ENCODE measurements at places on chromosomes 3 and 15.

GRCh38 chr15:51377038-51377786 lies 35.8 kb downstream of the GLDN start:
- no peak for DNase-seq

DNA sequence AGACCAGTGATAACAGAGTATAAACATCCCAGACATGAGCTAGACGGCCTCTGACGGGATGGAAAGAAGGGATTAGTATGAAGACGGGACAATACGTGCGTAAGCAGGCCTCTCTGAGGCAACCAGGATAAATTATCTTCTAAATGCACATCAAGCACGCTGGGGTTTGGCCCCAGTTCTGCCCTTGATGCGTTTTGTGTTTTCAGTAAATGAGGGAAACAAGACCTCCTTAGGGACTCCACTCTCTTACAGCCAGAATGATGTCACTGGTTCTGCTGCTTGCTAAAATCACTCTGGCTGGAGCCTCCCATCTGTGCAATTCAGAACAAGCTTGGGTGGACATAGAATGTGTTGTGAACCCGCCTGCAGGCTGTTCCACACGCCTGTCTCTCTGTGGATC lies 156.0 kb upstream of the MCTP2 start:
- no peak for DNase-seq

DNA sequence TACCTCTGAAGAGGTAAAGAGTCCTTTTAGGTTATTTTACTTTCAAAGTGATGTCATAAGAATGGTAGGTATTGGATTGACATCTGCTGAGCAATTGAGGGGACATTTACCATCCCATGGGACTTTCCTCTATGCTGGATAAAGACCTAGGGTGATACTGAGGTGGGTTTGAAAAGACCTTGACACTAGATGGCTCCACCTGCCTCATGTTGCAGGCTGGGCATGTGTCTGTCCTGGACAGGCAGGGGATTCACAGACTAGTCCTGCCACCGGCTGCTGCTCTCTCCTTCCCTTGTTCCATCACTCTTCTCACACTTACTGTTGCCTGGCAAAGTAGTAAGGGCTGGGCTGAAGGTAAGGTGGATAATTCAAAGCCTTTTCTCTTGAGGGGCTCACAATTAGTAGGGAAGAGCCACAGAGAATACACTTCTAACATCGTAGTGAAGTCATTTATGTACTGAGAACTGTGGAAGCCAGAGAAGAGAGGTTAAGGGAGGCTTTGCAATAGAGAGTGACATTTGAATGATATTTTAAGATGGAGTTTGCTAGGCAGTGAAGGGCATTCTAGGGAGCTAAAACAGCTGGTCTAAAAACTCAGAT lies 27.7 kb downstream of the TRAK1 start:
- DNase-seq = peak; percentile 30

GRCh38 chr3:189237526-189237925 lies 65.8 kb downstream of the TPRG1 start:
- DNase-seq = no peak

- DNase-seq = no peak
These were observed 424.6 kb upstream of the GBE1 start for GRCh38 chr3:82186017-82186416.

DNA sequence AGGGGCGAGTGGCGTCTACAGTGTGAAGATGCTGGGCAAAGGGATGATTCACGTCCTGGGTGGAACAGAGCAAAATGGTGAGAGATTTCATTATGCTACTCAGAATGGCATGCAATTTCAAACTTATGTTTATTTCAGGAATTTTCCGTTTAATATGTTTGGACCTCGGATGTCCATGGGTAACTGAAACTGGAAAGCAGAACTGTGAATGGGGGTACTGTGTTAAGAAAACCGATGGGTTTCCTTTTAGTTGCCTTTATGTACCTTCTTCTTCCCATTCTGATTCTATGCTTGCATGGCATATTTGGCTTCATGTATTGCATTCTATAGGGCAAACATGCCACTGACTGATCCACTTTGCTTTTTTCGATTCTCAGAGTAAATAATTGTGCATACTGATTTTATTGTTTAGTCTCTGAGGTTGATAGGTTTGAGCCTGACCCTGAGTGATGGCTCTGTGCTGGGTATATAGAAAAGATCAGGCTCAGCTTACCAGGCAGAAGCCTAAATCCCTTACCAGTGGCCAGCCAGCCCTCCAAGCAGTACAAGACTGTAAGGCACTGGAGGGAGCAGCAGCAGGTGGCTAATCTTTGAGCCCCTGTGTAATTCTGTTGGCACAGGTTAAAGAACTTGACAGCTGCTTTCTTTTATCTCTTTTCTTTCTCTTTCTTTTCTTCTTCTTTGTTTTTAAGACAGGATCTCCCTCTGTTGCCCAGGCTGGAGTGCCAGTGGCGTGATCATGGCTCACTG lies 4.5 kb downstream of the QTRT2 start:
- no peak for DNase-seq

DNA sequence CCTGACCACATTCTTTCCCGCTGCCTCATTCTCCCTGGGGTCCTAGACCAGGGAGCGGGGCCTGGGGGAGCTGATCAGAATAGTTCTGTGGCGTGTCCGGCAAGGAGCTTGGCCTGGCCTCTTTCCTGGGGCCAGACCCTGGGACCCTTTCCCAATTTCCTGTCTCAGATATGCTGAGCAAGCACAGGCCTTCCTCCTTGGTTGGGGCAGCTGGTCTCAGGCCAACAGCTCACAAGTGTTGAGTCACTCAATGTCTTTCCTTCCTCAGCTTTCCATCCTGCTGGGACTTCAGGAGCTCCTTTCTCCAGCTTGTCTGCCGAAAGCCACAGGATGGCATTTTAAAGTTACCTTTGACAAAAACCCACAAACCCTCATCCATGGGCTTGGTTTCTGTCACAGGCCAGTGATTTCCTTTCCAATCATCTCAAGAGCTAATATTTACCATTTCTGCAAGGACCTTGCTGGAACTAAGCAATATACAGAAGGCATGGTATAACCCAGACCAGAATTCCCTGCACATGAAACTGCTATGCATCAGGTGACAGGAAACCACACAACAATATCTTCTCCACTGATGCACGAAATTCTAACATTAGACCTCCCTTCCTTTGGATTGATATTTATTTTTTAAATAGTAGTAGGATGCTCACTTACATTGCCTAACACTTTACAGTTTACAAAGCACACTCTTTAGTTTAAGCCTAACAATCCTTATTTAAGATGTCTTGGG lies 19.5 kb upstream of the TIMP4 start:
- no peak for DNase-seq

DNA sequence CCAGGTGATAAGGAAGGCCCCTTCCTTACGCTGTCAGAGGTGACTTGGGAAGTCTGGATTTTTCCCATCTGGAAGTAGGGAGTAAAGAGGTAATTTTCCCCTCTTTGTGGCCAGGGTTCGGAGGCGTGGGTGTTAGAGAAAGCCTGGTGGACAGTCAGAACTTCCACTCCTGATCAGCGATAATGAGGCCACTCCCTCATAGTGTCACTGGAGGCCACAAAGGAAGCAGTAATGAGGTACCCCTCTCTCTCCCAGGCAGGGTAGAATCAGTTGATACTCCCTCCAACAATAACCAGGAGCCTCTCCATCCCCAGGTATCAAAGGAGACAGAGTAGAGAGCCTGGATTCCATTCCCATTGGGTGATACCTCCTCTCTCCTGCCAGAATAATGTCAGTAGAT lies 30.0 kb downstream of the AP4E1 start:
- no peak for DNase-seq

DNA sequence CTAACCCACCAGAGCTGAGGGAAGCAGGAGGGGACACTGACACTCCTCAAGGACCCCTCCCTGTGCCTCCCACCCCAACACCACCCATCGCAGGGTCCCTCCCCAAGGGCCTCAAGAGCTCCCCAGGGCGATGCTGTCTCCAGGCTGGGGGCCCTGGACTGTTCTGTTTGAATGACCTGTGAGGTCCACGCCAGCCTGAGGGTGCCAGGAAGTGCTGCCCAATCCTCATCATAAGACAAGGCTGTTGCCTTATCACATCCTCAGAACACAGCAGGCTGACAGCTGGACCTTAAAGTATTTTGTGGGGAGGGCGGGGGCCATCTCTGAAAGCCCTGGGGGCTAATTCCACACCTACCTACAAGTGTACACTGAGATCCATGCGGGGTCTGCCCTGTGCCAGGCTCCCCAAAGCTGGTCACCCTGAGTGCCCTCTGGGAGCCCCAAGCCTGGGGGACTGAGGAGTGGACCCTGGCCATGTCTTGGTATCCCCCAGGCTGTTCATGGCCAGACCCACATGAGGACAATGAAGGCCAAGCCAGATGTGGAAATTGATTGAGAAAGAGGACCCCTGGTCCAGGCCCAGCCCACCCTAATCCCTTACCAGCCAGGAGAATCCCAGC lies 23.8 kb upstream of the GOLGA6C start:
- DNase-seq = no peak
